ENCODE measurements at places on chromosomes 6 and 20. TPM values are rescaled to one million over a fixed set of nuclear protein-coding genes. Genes with fewer than 3 reads are reported as not detected.

Gene OVOL2
- not detected for total RNA-seq

- no peaks in the 10 kb centered on the region for H3K27me3 ChIP-seq
- H3K4me3 ChIP-seq, result no peak overlapping the region
- H3K27ac ChIP-seq, result no peak overlapping the region
- DNase-seq, result no peak
- H3K36me3 ChIP-seq, result no peaks in the 10 kb centered on the region
Measured at GRCh38 chr6:31172973-31173384, 2.5 kb upstream of the POU5F1 start.

DNA sequence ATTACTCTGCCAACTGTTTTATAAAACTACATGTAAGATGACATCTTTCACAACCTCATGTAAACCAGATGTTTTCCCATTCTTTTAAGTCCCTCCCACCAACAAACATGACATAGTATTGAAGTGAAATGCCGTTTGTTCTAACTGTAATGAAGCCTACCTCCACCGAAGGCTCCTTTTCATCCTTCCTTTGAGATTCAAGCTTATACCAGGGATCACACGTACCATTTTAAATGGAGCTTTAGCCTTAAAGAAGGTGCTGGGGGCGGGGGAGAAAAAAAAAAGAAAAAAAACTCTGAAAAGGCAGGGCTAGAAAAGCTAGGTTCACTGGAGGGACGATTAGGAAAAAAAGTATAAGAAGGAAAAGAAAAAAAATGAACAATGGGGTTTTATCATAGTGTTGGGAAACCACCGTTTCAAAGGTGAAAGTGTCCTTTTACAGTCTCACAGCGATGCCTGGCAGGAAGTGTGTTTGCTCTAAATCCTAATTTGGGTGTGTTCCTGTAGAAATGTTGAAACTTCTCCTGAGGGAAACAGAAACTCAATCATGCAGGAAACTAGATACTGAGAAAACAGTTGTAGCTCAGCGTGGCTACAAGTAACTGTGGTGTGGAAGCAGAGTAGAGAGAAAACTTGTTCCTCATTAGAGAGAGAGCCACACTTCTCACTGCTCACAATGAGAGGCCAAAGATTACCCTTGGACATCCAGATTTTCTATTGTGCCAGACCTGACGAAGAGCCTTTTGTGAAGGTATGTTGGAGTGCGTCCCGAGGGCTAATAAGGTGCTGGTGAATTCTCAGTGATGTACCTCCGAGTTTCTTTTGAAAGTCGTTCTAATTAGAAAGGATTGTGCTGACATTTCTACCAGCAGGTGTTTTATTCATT is 37.6 kb upstream of the HINT3 start:
- no peaks in the 10 kb centered on the region for H3K27me3 ChIP-seq
- DNase-seq, result no peak
- peak overlapping the region; percentile 10 for H3K4me3 ChIP-seq
- H3K4me1 ChIP-seq, result peaks cover 4% of the 10 kb centered on the region
- peak overlapping the region; percentile 42 for H3K27ac ChIP-seq
- H3K36me3 ChIP-seq, result peaks cover 31% of the 10 kb centered on the region

DNA sequence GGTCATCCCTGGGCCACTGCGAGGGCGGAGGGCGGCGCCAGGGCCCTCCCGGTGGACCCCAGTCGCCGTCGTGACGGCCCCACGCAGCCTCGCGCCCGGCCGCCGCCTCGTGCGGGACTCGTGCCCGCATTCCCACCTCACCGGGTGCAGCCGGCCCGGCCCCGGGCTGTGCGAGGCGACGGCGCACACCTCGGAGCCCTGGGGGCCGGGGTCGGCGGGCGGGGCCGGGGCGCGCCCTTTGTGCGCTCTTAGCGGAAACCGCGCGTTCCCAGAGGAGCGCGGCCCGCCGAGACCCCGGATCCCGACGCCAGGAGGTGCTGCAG is 5.5 kb upstream of the DLL1 start:
- peaks cover 13% of the 10 kb centered on the region for H3K27me3 ChIP-seq
- no peak overlapping the region for H3K27ac ChIP-seq
- DNase-seq, result no peak
- H3K4me1 ChIP-seq, result peaks cover 61% of the 10 kb centered on the region
- no peaks in the 10 kb centered on the region for H3K36me3 ChIP-seq
- H3K4me3 ChIP-seq, result peak overlapping the region; percentile 55

GRCh38 chr6:30875244-30876038 is 8.9 kb upstream of the DDR1 start:
- H3K36me3 ChIP-seq, result no peaks in the 10 kb centered on the region
- no peak for DNase-seq
- peaks cover 32% of the 10 kb centered on the region for H3K4me1 ChIP-seq
- H3K4me3 ChIP-seq, result no peak overlapping the region
- peak overlapping the region; percentile 80 for H3K27ac ChIP-seq

Measured in esophagus muscularis mucosa (tissue), 4 donors.